GM18507 (cell line): ENCODE measurements at places on chromosomes 2 and 18.
A peak's percentile ranks its signal among the peaks of the same experiment; 100 is the strongest.

DNA sequence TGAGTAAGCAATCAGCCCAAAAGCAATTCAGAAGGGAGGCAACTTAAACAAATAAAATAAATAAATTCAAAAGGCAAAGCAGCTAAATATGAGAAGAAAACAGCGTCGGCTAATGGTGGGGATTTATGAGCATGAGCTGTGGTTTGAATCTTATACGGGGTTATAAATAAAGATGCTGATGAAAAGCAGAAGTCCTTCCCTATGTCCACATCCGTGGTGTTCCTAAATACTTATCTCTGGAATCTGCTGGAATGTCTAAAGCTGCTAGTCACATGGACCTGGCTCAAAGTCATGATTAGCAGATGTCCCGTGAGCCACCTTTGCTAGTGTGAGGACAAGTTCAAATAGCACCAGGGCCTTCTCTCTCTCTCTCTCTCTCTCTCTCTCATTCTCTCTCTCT is 33.8 kb downstream of the SMIM21 start:
- no peak for DNase-seq

- DNase-seq: peak; percentile 18
These were observed 107.1 kb upstream of the TTN start for GRCh38 chr2:178914259-178914849.

GRCh38 chr2:159817283-159817682 is 19.3 kb upstream of the CD302 start:
- DNase-seq: no peak

- DNase-seq: no peak
These were observed 115.7 kb upstream of the COPS8 start for GRCh38 chr2:236969767-236970655.

- DNase-seq: no peak
These were observed 5.8 kb downstream of the CIB4 start for GRCh38 chr2:26635401-26635800.

- no peak for DNase-seq
These were observed 59.8 kb downstream of the INHBB start for GRCh38 chr2:120405759-120406099.

- DNase-seq: no peak
These were observed 120.6 kb downstream of the CTIF start for GRCh38 chr18:48659188-48660009.
